Caudate nucleus (tissue), 63 donors: ENCODE measurements at places on chromosomes 4 and X.

- no peak for DNase-seq
Measured at GRCh38 chr4:113509851-113510250, 251.7 kb downstream of the CAMK2D start.

DNA sequence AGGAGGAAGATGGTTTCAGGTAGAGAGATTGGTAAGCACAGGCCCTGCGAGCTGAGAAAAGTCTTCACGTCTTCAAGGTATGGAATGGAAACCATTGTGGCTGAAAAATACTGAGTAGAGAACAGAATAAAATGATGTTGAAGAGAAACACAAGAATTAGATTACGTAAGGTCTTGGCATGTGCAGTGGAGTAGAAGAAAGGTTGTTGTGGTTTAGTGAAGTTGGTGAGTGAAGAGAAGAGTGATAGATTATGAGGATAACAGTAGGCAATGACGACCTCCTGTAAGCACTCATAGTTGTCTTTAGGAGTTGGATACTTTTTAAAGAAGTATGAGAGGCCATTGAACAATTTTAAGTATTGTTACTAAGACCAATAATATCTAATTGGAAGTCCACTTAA lies 642.6 kb downstream of the PCDH7 start:
- DNase-seq = no peak

GRCh38 chr4:41050880-41051775 lies 163.2 kb downstream of the APBB2 start:
- no peak for DNase-seq

DNA sequence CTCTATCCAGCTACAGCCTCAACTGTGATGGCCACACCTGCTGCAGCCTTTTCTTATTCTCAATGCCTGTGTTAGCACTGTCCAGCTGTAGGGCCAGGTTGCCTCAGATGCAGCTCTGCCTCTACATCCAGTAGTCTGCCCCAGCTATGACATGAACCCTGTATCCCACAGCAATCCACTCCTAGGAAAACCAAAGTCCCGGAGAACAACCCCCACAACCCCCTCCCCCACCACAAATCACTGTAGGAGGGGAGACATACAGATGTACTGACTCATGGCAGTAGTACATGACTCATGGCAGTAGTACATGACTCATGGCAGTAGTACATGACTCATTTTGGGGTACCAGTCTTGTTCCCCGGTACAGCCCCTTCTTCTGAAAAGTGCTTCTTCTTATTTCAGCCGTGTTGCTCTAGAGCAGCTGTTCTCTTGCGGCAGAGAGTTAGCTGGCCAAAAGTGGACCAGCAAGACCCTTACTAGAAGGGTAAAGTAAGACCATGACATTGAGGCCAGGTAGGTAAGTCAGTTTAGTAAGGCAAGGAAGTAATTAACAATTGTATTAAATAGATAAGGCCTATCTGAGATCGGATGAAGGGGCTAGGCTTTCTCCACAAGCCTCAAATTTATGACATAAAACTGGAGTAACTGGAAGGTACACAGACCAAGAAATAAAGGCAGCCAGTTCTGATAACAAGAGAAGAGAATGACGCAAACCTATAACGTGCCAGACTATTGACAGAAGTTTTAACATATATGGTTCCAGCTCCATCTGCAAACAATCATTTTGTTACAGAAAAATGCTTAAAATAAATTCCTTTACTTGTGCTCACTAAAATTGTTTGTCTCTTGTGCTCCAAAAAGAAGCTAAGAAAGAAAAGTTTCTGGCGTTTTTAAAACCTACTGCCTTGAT lies 221.4 kb downstream of the TACR3 start:
- no peak for DNase-seq

- no peak for DNase-seq
Measured at GRCh38 chr4:92270908-92271307, 32.9 kb upstream of the GRID2 start.

DNA sequence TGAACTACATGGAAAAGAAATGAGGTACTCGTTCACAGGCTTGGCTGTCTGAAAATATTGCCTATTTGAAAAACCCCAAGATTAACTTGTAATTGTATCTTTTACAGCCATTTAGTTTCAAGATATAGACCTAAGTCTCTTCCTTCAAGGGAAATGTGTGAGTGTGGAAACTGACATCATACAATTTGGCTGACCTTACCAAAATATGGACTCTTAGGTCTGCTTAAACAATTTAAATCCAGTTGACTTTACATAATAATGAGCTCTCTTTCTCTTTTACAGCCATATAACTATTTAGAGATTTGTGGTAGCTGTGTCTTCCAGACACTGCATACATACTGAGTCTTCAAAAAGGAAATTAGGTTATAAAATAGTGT lies 186.9 kb downstream of the NR3C2 start:
- DNase-seq = no peak

DNA sequence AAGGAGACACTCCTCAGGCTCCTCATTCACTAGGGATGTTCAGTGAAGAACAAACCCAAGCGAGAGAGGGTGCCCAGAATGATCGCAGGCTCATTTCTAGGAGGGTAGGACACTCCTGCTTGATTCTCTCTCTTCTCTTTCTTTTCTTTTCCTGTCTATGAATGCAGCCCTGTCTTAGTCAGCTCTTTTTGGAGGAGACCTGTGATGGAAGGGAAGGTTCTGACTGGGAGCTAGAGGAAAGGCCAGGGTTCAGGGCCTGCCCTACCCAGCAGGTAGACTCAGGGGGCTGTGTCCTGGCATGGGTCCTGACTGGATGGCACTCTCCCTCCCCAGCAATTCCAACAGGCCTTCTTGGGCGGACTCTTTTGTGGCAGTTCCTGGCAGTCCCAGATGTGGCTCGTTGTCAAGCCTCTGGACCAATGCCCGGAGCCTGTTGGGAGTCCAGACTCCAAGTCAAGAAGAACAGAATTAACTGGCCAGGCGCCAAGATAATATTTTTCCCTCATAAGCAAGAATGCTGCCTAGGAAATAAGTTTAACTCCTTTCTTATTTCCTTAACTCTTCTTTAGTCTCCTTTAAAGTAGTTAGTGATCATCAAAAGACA lies 139.4 kb upstream of the SCML1 start:
- DNase-seq = no peak

DNA sequence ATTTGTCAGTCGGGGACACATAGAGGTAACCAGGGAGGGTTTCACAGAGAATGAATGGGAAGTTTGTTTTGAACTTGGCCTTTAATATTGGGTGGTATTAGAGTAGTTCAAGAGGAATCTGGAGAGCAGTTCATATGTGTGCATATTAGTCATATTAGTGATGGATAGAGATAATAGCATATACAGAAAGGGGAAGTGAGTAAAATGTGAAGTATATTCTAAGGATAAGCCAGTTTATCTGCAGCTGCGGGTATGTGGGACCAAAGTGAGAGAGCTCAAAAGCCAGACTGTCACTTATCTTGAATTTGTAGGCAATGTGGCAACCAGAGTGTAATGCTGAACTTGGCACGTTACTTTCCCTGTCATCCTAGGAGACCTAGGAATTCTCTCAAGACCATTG lies 169.9 kb downstream of the AFF2 start:
- DNase-seq = no peak

DNA sequence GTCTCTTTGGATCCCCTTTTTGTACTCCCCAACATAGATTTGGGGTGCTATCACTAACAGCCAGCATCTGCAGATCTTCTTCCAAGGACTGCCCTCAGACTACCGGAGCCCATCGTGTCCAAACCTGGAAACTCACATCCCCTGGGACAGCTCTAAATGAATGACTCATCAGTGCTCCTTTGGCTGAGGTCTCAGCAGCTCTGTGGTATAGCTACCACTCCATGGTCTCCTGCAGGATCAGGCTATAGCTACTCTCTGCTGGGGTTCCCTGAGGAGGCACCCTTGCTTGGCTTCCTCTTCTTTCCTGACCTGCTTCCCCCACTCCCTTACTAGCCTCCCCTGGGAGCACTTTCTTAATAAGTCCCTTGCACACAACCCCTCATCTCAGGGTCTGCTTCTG lies 97.5 kb upstream of the PRPS2 start:
- no peak for DNase-seq

DNA sequence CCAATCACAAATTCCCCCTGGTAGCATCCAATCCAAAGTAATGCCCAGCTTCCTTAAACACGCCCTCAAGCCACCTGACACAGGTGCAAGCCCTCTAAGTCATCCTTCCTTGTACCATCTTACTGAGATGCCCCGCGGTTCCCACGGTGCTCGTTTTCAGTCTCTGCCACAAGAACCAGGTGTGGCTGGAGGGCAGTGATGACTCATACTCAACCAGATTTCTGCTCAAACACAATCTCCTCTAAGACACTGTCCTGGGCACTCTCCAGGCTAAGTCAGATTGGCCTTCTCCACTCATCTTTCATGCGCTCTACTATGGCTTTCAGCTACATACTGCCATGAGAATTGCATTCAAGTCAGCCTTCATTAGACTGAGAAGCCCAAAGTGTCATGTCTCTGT lies 3.5 kb downstream of the SH3KBP1 start:
- DNase-seq = no peak

- DNase-seq = no peak
Measured at GRCh38 chrX:22171287-22172060, 101.2 kb upstream of the CBLL2 start.

- DNase-seq = no peak
Measured at GRCh38 chr4:36722986-36723385, 441.6 kb downstream of the DTHD1 start.

- no peak for DNase-seq
Measured at GRCh38 chrX:69156638-69157037, 8.6 kb downstream of the PJA1 start.

- DNase-seq = no peak
Measured at GRCh38 chr4:151555151-151555945, 146.4 kb downstream of the FHIP1A start.

GRCh38 chr4:61985426-61985825 lies 785.3 kb downstream of the ADGRL3 start:
- no peak for DNase-seq

DNA sequence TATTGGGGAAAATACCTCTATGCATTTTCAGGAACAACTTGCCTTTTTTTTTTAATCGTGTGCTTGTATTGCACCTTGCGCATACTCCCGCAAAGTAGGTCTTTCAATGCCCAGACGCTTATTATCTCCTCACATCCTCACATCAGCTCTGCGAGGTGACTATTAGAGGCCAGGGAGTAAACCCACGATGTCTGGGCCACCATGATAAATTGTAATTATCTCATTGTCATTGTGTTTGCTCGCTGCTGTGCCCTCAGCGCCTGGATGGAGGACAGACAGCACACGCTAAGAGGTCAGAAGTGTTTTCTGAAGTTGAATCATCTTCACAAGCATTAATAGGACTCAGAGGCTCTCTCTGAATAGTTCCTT lies 1.0 kb upstream of the RELL1 start:
- no peak for DNase-seq

DNA sequence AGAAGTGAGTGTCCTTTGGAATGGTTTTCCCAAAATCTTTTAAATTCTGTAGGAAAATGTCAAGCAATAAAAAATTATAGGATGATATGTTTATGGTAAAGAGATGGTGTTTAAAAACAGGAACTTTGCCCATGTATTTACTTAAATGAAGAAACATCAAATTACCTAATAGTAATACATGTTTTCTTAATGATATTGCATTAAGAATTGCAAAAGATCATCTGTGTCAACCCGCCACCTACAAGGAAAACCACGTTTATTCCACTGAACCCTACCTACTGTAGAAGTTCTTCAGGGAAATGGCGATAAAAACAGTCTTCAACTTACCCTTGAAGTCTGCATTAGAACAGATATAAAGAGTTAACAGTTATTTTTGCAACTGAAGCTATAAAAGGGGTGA lies 67.2 kb upstream of the NDP start:
- no peak for DNase-seq

DNA sequence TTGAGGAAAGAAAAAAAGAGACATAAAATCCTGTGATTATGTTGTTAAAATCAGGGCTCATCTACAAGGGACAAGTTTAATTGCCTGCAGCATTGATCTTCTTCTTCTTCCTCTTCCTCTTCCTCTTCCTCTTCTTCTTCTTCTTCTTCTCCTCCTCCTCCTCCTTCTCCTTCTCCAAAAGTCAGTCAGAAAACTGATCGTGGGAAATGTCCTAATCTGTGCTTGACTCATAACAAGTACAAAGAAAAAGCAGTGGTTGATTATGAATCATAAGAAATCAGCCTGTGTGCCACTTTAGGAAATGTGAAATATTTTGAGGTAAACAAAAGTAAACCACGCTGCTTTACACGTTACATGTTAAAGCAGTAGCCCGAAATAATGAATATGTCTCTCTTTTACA lies 2.7 kb upstream of the ATP10D start:
- DNase-seq = no peak

GRCh38 chr4:72613959-72614358 lies 44.9 kb upstream of the ADAMTS3 start:
- DNase-seq = no peak

GRCh38 chrX:1883772-1884171 lies 268.9 kb downstream of the ASMT start:
- DNase-seq = no peak

DNA sequence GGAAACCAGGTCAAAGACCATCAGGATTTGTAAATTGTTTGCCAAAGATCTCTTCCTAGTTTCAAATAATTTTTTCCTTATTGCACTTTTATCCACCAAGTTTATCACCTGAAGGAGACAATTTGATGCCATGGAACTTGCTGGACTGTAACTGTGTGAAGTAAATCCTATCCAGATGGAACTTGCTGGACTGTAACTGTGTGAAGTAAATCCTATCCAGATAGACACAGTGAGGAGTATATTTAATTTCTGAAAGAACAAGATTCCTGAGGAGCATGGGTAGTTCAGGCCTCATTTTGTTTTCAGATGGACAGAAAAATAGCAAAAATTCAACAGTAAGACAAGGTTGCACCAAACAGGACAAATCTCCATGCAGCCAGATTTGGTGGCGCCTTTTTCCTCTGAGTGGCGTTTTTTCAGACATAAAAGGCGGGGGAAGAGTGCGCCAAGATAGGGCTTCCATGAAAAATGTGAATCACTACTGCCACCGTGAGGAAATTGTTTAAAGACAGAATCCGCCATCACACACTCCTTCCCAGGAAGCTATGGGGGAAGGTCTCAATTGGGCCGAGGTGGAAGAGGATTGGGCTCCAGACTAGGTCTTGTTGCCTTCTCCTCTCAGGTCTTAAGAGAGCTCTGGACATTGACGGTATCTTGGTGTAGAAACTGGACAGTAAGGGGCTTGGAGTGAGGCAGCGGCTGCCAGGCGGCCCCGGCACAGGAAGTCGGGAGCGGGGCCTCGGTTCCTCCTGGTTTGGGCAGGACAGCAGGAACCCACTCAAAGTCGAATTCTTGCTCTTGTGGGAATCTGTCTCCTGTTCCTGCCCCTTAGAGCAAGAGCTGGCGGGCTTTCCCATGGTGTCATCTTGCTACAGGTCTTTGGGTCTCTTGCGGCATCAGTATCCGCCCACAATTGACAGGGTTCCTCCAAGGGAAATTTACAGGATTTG lies 234.7 kb downstream of the OR13H1 start:
- no peak for DNase-seq

GRCh38 chr4:155769090-155769489 lies 10.3 kb downstream of the GUCY1B1 start:
- no peak for DNase-seq

GRCh38 chrX:2401590-2402360 lies 99.0 kb downstream of the DHRSX start:
- no peak for DNase-seq

DNA sequence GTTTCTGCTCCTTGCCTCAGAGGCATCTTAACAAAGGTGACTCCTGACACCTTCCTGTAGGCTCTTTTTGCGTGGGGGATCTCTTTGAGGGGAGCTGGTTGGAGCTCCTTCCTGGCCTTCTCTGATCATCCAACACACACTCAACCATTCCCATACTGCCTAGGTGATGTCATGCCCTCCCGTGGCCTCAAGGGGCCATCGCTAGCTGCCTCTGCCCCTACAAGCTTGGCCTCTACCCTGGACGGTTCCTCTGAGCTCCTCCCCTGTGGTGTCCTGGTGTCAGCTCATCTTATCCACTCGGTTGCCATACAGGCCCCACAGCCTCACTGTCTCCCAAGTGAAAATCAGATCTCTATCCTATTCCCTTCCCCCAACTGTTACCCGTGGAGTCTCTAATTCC lies 13.7 kb upstream of the ZNF185 start:
- DNase-seq = no peak
